ENCODE measurements at places on chromosomes 12 and 14.

GRCh38 chr12:67940780-67941243, 48.4 kb upstream of the IFNG-AS1 start:
- peak; percentile 84 for DNase-seq

DNA sequence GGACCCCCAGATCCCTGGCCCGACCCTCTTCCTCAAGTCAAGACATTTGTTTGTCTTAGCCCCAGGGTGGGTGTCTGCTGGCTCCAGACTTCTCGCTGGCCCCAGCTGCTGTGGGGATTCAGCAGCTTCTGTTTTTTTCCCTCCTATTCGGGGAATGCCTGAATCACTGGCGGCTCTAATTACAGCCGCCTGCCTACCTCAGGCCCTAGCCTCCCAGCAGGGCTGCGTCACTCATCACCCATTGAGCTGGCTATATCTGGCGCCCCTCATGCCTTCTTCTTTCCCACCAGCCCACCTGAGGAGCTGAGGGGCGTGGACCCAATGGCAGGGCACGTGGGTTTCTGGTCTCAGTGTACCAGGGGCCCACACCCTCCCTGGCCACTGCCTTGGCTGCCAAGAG, 10.1 kb downstream of the KRT80 start:
- peak; percentile 86 for DNase-seq

DNA sequence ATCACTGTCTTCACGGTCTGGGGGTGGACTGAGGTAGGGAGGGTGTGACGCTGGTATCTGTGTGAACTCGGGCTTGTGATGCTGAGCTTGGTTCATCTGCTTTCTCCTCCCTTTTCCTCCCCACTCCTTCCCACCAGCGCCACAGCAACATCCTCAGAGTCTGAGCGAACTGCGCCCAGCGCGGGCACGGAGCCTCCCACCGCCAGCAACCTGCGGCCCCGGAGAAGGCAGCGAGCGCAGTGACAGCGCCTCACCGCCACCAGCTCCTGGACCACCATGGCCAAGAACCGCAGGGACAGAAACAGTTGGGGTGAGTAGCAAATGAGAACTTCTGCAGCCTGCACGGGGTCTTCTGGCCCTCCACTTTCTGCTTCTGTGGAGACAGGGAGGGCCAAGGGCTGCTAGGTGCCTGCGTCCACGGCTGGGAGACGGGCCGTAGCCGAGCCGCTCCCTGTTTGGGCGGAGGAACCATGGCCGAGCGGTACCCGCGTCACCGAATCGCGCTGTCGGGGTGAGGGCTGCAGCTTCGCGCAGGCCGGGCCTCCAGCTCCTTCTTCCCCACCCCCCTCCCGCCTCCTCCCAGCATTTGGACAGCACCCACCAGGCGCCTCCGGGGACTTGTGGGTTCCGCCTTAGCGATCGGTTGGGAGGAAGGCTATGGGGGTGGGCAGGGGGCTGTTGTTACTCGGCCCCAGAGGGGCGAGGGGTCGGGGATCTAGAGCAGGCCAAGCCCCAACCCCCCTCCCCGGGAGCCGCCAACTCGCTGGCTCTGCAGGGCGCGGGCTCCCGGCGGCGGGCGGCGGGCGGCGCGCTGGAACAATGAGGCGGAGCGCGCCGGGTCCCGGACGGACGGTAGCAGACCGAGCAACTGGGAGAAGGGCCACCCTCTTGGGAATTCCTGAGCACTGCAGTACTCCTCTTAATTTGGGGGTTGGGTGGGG, at the start of gene ATL1:
Gene ATL1 (plus strand): TSS at position 156 of the 941 bp plus-strand sequence. CDS start 121 bp downstream, at position 277.
- peak; percentile 64 for DNase-seq

- peak; percentile 55 for DNase-seq
These were observed at the start of gene RILPL1 for GRCh38 chr12:123533672-123534643. Gene RILPL1, minus strand, starts transcription at chr12:123533719. Its CDS starts 237 bp downstream, at chr12:123533482.

GRCh38 chr12:92519284-92519683, 183.5 kb upstream of the PLEKHG7 start:
- DNase-seq, result no peak

GRCh38 chr14:99790201-99790977, 2.8 kb upstream of the EML1 start:
- DNase-seq, result no peak

GRCh38 chr12:70043490-70044138, 199.6 kb upstream of the CNOT2 start:
- DNase-seq, result no peak

GRCh38 chr14:35368583-35369392, 35.8 kb downstream of the NFKBIA start:
- DNase-seq, result no peak

GRCh38 chr12:82754856-82755255, 68.2 kb downstream of the TMTC2 start:
- DNase-seq, result no peak

DNA sequence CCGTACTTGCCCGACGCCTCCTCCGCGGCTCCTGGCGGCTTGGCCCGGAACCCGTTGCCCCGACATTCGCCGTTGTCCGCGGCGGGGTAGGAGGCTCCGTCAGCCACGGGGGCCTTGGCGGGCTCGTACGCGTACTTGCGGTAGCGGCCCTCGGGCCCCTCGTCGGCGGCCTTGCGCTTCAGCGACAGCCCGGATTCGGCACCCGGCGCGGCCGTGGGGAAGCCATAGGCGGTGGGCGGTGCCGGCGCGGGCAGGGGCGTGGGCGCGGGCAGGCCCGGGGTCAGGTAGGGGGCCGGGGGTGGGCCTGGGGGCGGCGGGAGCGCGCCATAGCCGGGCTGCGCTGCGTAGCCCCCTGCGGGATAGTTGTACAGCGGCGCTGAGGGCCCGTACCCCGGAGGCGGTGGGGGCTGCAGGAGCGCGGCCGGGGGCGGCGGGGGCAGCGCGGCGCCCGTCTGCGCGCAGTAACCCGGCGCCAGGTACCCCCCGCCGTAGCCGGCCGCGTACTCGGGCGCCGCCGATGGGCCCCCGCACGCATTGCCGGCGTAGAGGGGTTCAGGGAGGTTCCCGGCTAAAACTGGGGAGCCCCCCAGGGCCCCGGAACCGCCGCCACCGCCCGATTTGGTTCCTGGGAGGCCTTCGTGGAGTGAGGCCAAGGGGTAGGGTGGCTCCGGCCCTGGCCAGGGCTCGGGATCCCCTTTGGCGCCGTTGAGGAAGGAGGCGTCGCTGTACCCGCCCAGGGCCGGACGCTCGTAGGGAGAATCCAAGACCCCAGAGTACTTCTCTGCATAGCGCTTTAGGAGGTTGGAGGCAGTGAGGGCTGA, 26.9 kb downstream of the FIGNL2 start:
- DNase-seq, result no peak

GRCh38 chr14:55151601-55152000, 22.5 kb downstream of the LGALS3 start:
- no peak for DNase-seq

GRCh38 chr12:68225576-68226476, at the start of gene IL26:
Gene IL26, minus strand, starts transcription at chr12:68225810. Its CDS starts 54 bp downstream, at chr12:68225756.
- DNase-seq, result no peak

DNA sequence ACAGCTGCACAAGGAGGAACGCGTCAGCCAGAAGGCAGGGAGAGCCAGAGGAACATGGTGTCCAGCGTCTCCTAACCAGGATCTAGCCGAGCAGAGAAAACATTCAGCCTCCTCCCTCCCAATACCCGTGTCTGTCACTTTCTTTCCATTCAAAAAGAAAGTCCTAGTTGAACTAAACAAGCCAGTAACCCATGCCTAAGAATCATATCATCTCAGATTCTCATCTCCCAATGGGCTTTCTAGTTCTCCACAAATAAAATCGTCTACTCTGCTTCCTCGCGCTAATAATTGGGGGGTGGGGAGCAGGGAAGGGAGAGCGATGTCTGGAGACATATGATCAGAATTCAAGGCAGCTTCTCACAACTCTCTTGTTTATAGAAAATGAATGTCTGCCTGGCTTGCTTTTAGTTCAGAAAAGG, 7.4 kb downstream of the NKX2-1 start:
- no peak for DNase-seq

- no peak for DNase-seq
These were observed 769 bp upstream of the ZNF740 start for GRCh38 chr12:53179687-53180219.

- DNase-seq, result no peak
These were observed 12.9 kb upstream of the PAPOLA start for GRCh38 chr14:96489327-96489726.

DNA sequence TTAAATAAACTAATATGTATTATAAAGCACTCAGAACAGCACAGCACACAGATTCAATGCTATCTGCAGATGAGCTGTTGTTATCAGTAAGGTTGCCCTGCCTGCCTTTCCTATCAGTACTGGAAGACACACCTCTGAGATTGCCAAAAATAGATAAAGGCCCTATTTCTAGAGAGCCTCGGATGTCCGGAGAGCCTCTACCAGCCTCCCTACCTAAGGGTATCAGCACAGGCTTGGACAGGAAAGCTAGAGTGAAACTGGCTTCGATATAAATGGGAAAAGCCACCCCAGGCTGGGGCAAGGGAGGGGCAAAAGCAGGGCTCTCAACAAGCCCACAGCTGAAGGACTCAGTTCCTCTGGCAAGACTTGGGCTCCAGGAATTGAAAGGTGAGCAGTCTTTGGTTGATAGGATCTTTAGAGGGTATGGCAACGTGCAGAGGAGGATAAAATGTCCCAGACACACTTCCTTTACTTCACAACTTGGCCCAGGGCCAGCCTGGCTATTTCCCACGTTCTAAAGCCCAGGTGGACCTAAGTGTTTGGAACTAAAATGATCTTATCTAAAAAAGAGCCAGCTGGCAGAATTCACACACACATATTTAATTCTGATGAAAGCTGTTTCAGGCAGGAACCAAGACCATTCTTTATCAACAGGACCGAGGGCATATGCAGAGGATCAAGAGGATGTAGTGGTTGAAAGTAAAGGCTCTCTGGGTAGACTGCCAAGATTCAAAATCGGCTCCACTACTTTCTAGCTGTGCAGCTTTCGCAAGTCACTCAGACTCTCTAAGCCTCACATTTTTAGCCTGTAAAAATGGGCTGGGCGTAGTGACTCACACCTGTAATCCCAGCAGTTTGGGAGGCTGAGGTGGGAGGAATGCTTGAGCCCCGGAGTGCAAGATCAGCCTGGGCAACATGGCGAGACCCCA, 37.8 kb upstream of the ITPR2 start:
- peak; percentile 72 for DNase-seq

DNA sequence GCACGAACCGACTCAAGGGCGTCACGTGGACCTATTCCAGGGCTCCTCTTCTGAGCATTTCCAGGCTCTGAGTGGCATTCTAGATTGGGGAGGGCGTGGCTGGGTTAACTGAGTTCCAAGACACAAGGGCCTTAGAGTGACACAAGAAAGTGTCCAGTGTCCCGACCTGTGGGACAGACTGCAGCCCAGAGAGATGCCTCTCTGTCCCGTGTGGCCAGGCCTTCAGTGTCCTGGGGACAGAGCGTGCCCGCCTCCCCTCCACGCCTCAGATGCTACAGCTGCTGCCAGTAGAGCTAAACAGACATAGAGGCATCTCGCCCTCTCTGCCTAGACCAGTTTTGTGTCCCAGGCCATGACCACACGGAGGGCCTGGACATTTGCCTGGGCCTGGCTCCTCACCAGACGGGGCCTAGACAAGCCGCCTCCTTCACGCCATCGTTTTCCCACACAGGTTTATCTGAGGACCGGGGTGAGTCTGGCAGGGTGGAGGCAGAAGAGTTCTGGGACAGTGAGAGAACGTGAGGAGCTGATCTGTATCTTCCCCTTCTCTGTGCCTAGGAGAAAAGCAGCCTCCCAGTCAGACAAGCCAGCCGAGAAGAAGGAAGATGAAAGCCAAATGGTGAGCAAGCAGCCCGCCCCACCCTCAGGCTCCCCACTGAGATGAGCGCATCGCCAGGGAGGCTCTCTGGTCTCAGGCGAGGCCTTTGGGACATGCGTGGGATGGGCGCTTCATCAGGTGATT, 27.1 kb downstream of the DEGS2 start:
- DNase-seq, result no peak

GRCh38 chr14:95876761-95877538, at the start of gene TUNAR:
Gene TUNAR, plus strand, starts transcription at chr14:95876832.
- DNase-seq, result no peak

GRCh38 chr12:62210422-62210821, 49.8 kb upstream of the USP15 start:
- peak; percentile 34 for DNase-seq

DNA sequence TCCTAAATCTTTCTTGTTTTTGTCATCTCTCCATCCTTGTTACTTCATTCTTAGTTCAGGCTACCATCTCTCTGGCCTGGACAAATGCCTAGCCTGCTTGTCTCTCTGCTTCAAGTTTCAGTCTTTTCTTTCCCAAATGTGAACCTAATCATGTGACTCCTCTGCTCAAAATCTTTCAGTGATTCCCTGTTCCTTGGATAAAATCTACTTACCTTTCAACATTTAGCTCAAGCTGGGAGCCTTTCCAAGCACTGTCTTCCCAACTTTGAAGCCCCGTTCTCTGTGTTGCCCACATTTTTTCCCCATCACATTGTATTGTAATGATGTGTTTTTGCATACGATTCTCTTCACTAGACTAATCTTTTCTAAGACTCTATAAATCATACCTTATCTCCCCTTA, 24.7 kb downstream of the SLC7A8 start:
- DNase-seq, result no peak

DNA sequence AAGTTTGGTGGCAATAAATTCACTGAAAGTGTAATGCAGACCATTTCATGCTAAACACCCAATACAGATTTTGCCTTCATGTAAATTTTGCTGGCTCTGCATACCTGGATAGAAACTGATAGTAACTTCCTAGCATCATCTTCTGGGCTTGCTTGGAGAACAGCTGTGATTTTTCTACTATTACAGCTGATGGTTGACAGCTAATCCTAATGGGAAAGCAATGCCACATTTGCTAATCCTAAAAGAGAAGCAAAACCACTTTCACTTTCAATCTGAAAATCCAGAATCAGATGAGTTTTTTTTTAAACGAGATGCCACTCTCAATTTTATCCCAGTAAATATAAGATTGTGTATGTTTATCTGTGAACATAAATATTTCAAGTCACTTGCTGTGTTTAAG, 1035.9 kb downstream of the TRHDE start:
- no peak for DNase-seq

DNA sequence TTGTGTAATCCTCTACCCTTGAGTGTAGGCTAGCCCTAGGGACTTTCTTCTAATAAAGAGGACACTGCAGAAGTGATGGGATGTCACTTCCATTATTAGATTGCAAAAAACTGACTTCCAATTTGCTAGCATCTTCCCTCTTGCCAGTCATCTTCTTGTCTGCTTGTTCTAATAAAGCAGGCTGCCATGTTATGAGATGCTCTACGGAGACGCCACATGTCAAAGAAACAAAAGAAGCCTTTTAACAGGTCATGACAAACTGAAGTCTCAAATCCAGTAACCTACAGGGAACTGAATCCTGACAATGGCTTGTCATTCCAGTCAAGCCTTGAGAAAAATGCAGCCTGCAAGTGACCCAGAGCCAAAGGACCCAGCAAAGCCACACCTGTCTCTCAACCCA, 76.0 kb downstream of the CEP128 start:
- no peak for DNase-seq
